NCI-H226 (cell line): ENCODE measurements at places on chromosomes 12 and 14.

- no peak for DNase-seq
Measured at GRCh38 chr12:42469355-42470175, 120.0 kb downstream of the PRICKLE1 start.

DNA sequence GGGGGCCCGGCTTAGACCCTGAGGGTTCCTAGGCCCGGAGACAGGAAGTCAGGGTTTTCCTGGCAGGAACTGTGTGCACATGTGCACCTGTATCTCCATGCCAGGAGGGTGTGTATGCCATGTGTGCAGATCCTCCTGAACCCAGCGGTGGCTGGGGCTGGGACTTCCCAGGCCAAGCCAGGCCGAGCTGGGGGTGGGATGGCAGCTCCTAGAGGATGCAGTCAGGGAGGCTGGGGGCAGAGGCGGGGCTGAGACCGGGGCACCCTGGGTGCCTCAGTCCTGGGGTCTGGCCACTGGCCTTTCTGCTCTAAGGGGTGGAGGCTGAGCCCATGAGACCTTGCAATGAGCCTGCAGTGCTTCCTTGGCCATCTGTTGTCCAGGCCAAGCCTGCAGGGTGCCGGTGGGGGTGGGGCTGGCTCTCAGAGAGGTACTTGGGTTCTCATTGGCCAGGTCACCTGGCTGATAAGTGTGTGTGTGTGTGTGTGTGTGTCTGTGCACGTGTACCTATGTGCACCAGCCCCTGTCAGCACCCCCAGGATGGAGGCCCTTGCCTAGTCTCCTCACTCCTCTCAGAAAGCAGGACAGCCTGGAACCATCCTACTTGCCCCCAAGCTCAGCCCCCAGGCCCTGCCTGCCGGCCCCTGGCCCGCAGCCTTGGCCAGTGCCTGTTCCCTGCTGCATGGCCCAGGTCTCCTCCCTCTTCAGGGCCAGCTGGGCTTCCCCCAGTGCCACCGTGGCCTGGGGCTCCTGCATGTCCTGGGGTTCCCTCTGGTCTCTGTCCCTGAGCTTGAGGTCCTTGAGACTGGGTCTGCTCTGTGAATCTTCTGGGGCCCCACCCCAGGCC is 10.6 kb upstream of the TNFAIP2 start:
- no peak for DNase-seq

- no peak for DNase-seq
Measured at GRCh38 chr12:101042211-101042610, 167.8 kb downstream of the SLC5A8 start.

DNA sequence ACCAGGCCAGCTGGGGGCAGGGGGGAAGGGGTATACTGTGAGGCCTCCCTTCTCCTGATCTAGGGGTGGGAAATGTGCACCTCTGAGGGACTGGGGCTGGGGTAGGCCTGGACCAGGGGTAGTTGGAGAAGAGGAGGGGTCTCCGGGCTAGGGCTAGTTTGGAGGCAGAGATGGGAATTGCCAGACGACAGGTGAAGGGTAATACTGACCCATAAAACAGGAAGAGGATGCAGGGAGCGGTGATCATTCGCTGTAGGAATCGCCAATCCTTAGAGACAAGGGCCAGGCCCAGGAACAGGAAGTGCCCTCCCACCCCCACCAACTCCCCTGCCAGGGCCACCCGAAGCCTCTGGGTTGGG is 4.4 kb downstream of the SLC22A17 start:
- no peak for DNase-seq

DNA sequence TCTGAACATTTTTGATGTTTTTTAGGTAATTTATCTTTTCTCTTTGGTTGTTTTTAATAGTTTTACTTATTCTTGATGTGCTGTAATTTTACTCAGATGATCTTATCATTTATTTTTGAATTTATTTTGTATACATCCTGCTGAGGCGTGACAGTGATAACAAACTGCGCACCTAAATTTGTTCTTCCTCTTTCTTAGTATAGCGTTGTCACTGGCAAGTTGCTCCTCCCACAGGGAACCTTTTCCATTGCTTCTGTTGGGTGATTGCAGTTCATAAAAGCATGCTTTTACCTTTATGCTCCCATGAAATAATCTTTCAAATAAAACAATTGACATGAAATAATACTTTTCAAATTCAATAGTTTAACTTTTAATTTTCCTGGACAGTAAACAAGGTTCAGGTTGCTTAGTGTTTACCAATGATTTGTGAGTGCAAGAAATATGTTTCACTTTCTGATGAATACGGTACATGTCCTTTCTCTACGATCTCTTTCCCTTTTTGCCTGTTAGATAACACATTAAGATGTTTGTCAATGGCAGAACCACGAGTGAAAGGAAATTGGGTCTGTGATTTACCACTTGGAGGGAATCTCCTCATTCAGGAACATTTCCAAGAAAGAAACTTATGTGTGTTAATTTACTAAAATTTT is 223.3 kb downstream of the CCDC91 start:
- DNase-seq: no peak

DNA sequence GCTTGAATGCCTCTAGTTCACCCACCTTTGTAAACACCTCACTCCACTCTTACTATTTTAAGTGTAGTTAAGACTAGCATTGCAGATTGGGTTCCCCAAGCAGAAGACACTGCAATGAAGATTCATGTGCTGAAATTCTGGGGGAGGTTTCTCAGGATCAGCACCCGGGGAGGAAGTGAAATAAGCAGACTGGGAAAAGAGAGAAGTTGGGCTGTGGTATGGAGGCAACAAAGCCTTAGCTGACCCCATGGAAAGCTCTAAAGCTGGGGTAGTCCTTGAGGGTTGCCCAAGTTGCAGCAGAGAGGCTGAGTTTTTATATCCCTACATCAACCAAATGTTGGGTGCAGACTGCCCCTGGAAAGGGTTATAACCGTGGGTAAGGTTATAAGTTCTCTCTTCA is 23.9 kb upstream of the IGF1 start:
- DNase-seq: no peak

DNA sequence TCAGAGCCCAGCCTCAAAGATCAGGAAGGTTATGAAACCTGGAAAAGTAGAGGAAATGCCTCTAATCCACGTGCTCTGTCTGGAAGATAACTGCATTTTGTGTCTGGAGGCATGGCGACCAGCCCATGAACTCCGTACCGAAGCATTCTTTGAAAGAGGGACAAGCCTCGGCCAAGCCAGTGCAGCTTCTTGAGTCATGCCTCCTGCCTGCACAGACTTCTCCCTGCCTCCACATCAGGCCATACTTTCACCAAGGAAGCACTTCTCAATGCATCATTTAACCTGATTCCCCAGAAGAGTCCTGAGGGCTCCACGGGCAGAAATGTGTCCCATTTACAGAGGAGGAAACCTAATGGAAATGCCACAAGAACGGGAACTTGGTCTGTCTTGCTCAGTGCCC is 3.4 kb downstream of the ACTN1 start:
- DNase-seq: peak; percentile 82

- no peak for DNase-seq
Measured at GRCh38 chr14:64513271-64513670, 8.7 kb downstream of the ZBTB1 start.

DNA sequence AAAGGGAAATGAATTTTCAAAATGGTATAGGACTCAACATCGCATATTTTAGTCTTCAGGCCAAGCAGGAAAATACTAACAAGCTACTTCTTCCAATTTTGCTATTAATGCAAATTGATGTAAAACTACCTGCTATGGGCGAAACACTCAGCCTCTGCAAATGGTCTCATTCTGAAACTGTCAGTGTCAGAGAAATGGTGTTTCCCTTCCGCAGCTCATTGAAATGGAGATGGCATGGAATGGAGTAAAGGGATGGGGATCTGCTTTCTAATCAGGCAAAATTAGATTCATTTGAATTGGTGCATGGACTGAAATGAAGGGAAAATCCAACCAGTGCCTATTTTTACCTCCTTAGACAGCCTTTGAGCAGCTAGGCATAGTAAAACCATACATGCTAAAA is 80.4 kb upstream of the EEA1 start:
- no peak for DNase-seq

- DNase-seq: no peak
Measured at GRCh38 chr14:90253826-90254225, 2.5 kb upstream of the PSMC1 start.

DNA sequence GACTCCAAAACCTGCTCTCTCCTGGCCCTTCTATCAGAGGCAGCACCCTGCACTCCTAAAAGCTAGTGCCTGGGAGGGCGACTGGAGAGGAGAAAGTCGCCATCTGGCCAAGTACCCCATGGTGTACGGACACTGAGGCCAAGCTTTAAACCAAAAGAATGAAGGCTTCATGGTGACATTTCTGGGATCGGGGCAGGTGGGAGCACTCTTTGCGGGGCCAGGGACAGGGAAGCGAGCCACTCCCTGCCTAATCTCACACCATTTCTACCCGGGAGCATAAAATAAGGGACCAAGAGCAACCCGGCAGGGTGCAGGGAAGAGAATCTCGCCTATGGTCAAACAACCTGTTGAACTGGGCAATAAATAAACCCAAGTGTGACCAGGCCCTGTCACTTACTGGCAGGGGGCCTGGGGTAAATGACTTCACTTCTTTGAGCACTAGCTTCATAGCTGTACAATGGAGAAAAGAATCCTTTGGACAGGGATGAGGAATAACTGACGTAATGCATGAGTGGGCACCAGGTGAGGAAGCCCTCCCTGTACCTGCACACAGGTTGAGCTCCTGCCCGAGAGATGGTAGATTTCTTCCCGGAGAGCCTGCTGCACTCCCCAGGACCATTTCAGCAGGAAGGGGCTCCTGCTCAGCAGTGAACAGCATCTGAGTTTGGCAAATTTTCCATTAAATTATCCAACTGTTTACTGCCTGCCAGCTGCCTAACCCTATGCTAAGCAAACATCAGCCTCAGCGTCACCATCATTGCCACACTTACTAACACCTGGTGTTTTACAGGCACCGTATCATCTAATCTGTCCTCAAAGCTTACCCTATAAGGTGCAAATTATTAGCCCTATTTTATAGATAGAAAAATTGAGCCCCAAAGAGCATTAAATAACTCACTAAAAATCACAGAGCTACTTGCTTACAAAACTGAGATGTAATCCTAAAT is 2.0 kb downstream of the SERPINA1 start:
- no peak for DNase-seq

GRCh38 chr12:122856999-122857671 is 21.9 kb downstream of the HIP1R start:
- DNase-seq: no peak

- no peak for DNase-seq
Measured at GRCh38 chr12:90343966-90344365, 611.0 kb downstream of the CCER1 start.

DNA sequence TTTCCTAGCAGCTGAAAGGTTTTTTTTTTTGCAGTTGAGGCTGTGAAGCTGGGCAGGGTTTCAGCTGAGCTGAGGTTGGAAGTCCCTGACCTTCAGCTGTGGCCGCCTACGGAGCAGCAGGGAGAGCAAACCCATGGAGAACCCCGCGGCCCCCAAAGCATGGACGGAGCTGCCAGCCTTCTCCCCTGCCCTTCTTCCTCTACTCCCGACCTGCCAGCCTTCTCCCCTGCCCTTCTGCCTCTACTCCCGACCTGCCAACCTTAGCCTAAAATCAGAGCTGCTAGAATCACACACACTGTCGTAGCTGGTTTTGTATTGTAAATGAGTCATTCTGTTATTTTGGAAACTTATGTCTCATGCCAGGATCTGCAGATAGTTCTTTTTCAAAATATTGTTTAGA is 74.6 kb downstream of the PPP2R5C start:
- DNase-seq: no peak

GRCh38 chr14:77158882-77159255 is 17.3 kb upstream of the ZDHHC22 start:
- no peak for DNase-seq

DNA sequence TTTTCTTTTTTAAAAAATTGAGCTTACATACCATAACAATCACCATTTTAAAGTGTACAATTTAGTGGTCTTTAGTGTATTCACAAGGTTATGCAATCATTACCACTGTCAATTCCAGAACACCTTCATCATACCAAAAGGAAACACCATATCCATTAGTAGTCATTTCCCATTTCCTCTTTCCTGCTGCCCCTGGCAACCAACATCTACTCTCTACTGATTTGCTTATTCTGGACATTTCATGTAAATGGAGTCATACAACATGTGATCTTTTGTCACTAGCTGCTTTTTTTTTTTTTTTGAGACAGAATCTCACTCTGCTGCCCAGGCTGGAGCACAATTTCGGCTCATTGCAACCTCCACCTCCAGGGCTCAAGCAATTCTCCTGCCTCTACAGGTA is 66.8 kb upstream of the CFL2 start:
- DNase-seq: peak; percentile 89

DNA sequence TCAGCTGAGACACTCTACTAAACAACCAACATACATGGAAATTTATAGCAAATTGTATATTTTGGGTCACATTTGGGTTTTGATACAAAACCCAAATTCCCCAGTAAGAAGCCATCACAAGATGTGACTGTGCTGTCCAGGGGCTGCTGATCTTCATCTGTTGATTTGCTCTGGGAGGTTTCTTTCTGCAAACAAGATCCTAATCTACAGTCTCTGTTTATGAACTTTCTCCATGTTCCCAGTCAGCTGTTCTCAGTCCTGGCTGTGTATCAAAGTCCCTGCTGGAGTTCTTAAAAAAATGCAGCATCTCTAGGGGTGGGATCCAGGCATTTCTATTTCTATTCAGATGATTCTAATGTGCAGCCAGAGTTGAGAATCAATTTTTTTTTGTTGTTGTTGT is 85.1 kb downstream of the ATP23 start:
- DNase-seq: no peak
